ENCODE measurements at places on chromosomes 4 and X.

DNA sequence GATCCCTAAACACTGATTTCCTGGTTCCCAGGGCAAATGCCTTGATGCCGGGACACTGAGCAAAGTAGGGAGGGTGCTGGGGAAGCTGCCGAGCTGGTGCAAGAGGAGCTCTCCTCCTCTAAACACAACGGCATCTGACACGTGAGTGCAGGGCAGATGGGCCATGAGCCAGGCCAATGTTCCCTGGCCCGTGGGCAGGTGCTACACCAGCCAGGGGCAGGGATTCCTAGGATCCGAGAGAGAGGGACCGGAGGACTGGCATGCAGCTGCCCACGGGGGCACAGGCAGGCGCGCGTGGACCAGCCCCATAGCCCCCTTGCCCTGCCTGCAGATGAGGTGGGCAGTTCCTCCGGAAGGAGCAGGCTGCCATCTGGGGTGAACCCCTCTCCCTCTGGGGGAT lies 66.8 kb upstream of the AFAP1 start:
- no peak for DNase-seq

DNA sequence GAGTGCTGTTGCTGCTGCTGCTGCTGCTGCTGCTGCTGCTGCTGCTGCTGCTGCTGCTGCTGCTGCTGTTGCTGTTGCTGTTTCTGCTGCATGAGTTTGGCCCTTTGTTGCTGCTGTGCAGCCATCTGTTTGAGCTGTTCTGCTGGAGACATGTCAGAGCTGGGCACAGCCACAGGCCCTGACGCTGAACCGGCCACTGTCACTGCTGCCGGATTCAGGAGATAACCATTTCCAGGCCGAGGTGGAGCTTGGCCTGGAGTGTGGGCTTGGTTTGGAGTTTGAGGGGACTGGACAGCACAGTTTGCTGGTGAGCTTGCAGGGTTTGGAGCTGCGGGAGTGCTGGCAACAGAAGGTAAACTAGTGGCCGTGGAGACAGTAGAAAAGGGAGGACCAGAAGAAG lies 224.3 kb downstream of the MGST2 start:
- DNase-seq = no peak

GRCh38 chr4:54032558-54033135 lies 31.8 kb downstream of the CHIC2 start:
- DNase-seq = no peak

DNA sequence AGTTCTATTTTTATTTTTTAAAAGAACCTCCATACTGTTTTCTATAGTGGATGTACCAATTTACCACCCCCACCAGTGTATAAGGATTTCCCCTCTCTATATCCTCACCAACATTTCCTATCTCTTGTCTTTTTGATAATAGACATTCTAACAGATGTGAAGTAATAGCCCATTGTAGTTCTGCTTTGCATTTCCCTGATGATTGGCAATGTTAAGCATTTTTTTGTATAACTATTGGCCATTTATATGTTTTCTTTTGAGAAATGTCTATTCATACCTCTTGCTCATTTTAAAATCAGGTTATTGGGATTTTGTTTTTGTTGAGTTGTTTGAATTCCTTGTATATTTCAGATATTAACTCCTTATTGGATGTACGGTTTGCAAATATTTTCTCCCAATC lies 251.1 kb upstream of the HTR2C start:
- DNase-seq = no peak

DNA sequence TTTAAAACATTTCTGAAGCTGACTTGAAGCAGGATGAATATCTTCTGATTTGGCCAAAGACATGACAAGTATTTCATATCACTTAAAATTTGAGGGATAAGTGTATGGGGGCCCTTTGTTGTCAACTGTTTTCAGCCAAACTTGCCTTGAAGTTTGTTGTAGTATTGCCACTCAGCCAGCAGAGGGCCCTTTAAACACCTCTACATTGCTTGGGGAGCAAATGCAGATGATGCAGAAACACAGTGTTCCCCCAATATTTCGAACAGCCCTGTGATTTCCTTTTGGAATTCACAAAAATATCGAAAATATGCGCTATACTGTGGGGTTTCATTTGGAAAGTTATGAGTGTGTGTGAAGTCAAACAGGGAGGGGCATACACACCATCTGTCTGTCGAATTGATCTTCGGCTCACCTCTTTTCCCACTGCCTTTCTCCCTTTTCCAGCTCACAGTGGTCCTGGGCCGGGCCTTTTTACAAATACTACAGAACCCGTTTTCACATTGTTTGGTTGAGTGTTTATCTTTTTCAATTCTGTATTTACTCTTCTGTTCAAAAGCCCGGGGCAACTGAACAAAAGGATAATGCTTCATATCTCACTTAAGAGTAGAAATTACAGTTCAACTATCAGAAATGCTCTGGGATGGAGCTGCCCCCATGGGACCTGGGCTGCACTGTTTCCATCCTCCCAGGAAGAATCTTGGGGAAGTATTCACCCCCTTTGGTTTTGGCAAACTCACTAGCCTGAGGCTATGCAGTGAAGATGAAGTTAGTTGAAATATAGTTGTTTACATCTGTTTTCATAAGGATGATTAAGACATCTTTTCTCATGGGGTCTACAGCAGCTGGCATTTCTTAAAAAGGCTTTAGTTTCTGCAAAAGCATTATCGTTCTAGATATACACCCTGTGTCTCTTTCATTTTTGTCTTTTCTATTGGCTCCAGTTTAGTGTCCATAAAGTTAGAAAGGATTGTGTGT lies 137.6 kb downstream of the EGF start:
- peak; percentile 74 for DNase-seq

DNA sequence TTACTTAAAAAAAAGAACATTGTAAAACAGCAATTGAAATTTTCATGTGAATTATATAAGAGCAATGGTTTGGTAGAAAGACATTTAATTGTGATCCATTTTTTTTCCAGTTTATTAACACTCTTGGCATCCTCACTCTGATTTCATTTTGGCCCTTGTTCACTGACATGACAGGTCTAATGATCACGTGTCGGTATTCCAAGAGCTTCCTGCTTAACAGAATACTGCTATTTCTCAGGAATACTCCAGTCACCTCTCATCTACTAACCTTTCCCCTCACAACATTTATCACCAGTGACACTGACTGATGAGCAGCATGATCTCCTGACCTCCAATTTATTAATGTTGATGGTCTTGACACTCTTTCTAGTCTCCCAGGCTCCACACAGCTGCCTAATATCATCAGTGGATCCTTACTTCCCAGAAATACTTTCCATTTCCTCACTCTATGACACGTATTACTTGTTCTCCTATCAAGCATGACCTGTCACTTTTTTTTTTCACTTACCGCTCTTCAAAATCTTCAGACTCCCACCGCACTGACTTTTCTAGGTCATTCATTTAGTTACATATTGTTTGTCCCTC lies 847.8 kb upstream of the SLIT2 start:
- DNase-seq = no peak

DNA sequence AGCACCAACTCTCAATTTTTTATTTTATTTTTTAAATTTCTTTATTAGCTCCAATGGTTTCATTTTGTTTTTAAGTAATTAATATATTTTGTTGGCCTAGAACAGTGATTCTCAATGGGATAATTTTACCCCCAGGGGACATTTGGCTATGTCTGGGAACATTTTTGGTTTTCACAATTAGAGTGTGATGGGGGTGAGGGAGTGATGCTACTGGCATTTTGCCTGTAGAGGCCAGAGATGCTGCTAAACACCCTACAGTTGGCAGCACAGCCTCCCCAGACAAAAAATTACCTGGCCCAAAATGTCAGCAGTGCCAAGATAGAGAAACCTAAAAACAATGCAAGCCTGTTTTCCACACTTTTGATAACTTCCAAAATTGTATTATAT lies 64.6 kb downstream of the HHIP start:
- DNase-seq = peak; percentile 32

GRCh38 chr4:103075435-103075893 lies 1.1 kb downstream of the SLC9B2 start:
- DNase-seq = peak; percentile 63

GRCh38 chrX:69457756-69458155 lies 46.4 kb upstream of the NALF2 start:
- DNase-seq = no peak

DNA sequence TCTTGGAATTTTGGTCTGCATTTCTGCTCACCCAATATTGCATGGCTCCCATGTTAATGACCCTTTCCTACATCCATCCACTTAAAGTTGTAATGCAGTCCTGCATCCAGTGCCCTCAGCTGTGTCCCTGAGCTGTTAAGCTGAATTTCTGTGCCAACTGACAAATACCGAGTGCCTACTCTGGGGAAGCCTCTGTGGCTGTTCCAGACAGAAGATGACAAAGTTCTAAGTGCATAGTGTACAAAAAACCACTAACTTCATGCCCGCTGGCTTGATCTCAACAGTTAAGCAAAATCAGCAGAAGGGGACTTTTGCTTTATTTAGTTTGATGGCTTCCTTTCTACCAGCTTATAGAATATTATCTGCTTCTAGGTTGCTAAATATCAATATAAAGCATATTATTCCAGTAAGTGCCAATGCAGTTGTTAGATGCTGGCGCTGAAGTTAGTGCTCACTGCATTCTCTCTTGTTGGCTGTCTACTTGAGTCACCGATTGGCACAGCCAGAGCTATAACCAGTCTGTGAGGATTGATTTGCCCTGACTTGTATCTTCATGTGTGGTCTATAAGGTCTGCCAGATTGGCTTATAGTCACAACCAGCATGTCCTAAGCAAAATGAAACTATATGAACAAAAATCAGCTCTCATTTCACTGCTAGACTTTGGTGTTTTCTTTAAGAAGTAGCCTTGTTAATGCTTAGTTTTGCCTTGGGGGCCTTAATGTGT lies 98.9 kb downstream of the KLHL8 start:
- no peak for DNase-seq

DNA sequence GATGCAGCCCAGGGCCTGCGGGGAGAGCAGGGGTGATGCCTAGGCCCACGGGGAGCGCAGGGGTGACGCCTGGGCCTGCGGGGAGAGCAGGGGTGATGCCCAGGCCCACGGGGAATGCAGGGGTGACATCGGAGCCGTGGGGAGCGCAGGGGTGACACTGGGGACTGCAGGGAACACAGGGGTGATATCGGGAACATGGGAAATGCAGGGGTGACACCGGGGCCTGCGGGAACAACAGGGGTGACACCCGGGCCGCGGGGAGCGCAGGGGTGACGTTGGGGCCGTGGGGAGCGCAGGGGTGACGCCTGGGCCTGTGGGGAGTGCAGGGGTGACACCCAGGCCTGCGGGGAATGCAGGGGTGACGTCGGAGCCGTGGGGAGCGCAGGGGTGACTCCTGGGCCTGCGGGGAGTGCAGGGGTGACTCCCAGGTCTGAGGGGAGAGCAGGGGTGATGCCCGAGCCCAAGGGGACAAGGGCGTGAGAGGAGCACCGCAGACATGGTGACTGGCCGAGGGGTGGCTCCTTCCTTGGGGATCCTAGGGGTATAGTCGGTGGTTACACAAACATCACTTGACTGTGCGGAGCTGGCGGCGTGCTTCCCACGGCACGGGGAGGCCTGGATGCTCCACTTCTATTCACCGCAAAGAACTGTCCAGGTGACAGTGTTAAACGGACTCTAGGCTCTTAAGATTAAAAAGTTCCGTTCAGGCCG lies 38.0 kb downstream of the GAK start:
- no peak for DNase-seq

DNA sequence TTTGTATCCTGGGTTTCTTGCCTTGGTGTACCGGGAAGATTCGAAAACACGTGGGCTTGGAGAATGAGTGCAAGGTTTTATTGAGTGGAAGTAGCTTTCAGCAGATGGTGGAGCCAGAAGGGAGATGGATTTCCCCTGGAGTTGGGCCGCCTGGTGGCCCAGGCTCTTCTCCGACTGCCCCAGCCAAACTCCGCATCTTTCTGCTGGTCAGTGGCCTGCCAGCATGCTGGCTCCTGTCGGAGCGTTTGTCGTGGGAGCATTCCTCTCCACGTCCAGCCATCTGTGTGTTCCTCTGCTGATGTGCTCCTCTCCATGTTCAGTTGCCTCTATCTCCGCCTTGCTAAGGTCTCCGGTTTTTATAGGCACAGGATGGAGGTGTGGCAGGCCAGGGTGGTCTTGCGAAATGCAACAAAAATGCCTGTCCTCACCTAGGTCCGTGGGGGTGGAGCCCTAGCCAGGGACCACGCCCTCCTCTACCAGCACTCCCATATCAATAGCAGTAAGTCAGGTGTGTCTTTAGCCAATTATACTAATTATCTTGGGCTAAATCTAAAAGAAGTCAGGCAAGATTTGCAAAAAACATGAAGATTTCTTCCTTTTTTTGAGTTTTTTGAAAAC lies 745.8 kb upstream of the AMOT start:
- DNase-seq = no peak

- DNase-seq = no peak
These were observed 19.6 kb downstream of the COX7B2 start for GRCh38 chr4:46889410-46889809.

GRCh38 chrX:73213734-73214425 lies 771 bp downstream of the NAP1L2 start:
- DNase-seq = no peak

DNA sequence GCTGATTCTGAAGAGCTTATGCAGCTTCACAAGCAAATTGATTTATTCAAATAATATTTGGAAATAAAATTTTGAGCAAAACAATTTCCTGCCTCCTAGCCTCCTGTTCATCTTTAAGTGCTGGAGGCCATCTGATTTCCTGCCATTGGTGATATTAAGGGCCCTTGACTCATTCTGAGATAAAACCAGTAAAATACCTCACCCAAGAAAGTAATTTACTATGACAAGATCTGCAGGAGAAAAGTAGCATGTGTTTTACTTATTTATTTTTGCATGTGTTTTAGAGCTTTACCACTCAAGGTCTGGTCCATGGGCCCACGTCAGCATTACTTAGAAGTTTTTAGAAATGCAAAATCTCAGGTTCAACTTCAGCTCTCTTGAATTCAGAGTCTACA lies 67.7 kb downstream of the DCLK2 start:
- no peak for DNase-seq

DNA sequence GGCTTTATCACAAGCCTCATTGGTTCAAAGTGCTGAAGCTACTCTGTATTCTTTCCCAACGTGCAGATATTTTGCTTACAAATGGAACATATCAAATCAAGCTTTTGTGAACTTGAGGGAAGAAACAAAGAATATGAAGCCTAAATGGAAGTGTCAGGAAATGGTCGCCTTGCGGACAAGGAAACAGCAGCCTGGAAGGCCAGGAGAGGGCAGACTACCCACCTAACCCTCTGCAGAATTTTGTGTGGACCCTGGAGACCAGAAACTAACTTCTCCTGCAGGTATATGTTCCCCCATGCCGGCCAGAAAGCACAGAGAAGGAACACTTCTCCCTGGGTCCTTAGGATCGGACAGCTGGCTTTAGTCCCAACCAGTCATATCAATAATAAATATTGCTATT lies 1425.8 kb downstream of the PCDH7 start:
- no peak for DNase-seq

All from choroid plexus epithelial cell (primary cell).